HT1080 (cell line): ENCODE measurements at places on chromosomes 6 and 20.

DNA sequence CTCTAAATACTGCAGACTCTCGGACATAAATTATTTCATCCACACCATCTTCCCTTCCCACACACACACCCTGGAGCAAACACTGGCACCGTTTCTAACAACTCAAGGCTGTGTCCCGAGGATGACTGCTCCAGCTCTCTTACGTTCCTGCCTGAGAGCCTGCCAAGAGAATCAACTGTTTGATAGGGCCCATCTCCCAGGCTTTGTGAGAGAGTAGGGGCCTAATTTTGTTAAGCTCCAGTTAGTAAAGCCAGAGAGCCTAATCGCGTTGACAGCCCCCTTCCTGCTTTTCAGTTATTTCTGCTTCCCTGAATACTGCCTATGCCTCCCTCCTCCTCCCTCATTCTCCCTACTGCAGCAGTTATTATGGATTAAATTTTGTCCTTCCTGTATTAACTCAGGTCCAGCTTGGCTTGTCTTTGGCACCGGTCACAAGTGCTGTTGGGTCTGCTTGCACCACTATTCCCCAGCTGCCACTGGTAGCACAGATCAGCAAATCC lies 118.1 kb upstream of the TMEM181 start:
- DNase-seq: no peak

- no peak for DNase-seq
Measured at GRCh38 chr6:53500095-53500494, 44.8 kb downstream of the GCLC start.

GRCh38 chr6:12866422-12867029 lies 150.0 kb downstream of the PHACTR1 start:
- DNase-seq: no peak

- DNase-seq: peak; percentile 42
Measured at GRCh38 chr20:57619051-57619831, 985 bp downstream of the ZBP1 start.

DNA sequence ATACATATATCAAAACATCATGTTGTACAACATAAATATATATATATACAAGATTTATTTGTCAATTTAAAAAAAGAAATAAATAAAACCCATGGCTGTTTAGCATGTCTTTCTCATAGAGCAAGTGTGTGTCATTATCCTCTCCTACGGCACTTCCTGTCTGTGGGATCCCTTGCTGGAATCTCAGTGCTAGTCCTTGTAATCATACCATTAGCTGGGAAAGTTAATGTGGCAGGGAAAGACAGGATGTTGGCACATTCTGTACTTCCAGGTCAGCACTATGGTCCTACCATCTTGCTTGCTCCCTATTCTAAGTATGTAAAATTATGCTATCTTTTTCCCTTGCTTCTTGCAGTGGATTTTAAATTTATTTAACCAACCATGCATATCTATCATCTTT lies 9.5 kb upstream of the SLC17A3 start:
- DNase-seq: peak; percentile 46

DNA sequence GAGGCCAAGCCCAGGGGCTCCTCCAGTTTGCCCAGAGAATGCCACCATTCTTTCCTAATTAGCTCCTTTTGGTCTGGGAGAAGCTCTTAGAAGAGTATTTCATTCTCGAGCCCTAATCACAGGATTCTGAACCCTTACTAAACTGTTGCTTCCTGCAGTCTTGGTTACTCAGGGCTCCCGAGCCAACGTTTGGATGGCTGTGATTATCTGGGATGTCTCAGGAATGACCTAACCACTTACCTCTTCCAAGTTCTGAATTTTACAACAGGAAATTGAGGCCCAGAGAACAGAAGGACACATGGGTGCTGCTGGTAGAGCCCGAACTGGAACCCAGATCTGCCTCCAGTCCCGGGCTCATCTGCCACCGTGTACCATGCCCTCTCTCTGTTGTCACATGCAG lies 22.2 kb upstream of the PNPLA1 start:
- peak; percentile 15 for DNase-seq

DNA sequence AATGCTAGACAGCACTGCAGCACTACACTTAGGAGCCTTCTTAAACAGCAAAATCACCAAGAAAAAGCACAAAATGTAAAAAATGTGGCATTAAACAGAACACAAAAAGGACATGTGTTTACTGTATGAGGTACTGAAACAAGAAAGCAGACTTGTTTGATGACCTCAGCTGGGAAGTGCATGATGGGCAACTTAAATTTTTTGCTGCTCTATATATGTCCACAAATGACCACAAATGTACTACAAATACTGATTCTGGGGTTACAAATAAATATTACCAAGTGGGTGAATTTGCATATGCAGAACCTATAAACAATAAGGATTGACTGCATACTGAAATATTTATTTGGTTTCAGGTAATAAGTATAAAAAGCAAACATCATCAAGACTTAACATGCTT lies 13.1 kb downstream of the RAB23 start:
- DNase-seq: no peak

DNA sequence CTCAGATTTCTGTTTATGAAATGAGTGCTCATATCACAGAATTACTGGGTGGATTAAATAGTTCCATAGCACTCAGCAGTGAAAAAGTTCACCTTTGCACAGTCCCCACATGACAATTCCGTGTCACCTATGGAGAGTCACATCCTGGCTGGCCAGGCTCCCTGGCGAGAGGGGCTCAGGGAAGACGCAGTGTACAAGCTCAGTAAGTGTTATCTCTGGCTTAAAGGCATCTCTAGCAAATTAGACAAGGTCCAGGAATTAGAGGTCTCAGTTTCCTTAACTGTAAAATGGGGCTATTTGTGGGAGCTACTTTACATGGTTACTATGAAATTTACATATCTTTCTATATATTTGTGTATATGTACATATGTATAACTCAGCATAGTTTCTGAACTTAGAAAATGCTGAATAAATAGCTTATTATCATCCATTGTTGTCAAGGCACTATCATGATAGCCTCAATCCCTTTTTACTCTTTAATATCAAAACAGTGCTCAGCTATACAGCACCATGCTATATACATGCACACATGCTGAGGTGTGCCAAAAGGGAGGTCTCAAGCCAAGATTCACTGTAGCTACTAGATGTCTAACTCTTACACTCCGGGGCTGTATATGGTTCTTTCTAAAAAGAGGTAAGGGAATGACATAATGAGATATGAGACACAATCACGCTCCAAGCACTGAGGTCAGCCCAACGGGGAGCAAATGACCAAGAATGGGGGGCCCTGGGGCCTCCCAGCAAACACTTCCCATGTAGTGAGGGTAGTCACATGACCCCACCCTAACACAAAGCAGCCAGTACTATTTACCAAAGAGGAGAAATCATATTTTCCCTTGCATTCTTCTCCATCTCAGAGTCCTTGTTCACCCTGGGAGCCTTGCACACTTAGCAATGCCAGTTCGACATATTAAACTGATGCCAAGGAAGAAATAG lies 59.4 kb downstream of the SLC22A23 start:
- no peak for DNase-seq

DNA sequence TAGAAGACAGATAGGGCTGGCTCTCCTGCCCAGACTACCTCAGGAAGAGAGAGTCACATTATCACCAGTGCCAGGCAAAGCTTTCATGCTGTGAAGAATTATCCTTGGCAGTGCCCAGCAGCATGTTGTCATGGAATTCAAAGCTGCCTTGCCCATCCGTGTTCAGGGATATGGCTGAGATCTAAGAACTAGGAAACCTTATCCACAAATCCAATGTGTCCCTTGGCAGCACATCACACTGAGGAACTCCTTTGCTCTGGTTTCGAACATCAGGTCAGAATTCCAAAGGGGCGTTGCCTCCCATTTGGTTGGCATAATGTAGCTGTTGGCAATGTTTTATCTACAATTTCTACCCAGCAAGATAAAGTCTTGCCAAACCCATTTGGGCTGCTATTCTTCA lies 52.7 kb downstream of the ADGRF1 start:
- no peak for DNase-seq

GRCh38 chr6:35036828-35037663 lies 104.1 kb downstream of the TCP11 start:
- DNase-seq: no peak

- DNase-seq: peak; percentile 78
Measured at GRCh38 chr6:15945593-15946159, 183.2 kb upstream of the MYLIP start.

DNA sequence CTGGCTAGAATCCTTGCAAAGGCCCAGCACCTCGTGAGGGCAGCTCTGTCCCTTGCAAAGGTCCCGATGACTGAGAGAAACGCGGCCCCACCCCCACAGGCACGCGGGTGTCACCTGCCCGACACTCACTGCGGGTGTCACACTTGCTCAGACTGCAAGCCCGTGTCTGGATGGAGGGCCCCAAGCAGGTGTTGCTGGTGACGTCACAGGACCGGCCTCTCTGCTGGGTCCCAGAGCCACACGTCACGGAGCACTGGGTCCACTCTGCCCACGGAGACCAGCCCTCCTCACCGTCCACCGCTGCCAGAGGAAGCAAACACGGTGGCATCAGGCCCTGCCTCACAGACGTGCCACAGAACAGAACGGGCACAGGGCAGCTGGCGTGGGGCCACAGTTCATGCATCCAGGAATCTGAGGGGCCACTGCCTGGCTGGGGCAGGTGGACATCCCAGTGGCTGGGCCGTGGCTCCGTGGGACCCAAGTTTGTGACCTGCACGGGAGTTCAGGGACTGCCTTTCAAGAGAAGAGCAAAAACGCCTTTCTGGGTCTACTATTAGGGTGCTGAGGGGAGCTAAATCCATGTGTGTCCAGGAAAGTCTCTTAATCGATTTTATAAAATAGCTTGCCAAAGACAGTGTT lies 16.0 kb downstream of the THBS2 start:
- DNase-seq: no peak

- no peak for DNase-seq
Measured at GRCh38 chr6:121730616-121731015, 295.2 kb downstream of the GJA1 start.

- DNase-seq: no peak
Measured at GRCh38 chr6:111550195-111550594, 55.5 kb downstream of the TRAF3IP2 start.

- no peak for DNase-seq
Measured at GRCh38 chr20:41111578-41111951, 25.8 kb upstream of the PLCG1 start.

DNA sequence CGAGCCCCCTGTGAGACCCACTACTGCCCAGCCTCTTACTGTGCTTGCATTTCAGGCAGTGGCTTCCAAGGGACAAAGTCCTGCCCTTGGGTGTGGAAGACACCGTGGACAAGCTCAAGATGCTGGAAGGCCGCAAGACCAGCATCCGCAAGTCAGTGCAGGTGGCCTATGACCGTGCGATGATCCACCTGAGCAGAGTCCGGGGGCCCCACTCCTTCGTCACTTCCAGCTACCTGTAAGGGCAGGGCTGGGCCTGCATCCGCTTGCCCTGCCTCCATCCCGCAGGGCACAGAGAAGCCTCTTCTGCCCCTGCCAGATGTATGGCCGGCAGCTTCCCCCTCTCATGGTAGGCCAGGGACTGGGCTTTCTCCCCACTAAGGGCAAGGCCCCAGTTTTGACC lies 33.8 kb downstream of the BRPF3 start:
- DNase-seq: no peak

DNA sequence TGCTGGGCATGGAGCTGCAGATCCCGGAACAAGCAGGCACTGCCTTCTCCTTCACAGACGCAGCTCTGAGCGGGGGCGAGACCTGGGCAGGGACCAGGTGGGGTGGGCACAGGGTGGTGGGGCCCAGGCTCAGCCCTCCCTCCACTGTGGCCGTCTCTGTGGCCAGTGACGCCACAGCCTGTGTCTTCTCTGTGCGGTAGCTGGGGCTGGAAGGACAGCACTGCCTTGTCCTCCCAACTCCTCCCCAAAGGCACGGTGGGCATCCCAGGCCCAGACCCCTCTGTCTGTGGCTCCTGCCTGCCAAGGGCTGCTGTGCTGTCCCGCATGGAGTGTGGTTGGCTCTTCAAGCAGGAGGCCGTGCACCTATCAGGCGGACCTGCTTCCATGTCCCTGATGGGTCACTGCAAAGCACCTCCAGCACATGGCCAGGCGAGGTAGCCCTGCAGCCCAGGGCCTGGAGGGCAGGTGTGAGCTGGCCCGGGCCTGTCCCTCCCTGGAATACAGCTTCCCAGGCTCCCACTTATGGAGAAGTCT lies 14.8 kb upstream of the TNFRSF6B start:
- no peak for DNase-seq

DNA sequence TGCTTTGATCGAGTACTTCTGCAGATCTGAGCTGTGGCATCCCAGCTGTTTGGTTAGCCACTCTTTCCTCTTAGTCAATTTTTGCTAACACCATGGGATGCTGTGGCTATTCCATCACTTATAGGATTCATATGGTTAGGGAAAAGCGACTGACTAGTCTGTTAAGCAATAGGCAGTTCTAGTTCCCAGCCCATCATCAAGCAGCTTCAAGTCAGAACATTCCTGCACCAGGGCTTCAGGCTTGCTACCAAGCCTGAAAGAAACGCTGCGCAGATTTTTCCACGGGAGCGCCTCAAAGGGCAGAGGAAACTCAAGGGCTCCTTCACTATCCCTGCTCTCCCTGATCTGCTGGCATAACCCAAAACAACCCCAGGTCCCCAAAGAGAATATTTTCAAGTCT lies 159.8 kb upstream of the SUPT3H start:
- DNase-seq: no peak

DNA sequence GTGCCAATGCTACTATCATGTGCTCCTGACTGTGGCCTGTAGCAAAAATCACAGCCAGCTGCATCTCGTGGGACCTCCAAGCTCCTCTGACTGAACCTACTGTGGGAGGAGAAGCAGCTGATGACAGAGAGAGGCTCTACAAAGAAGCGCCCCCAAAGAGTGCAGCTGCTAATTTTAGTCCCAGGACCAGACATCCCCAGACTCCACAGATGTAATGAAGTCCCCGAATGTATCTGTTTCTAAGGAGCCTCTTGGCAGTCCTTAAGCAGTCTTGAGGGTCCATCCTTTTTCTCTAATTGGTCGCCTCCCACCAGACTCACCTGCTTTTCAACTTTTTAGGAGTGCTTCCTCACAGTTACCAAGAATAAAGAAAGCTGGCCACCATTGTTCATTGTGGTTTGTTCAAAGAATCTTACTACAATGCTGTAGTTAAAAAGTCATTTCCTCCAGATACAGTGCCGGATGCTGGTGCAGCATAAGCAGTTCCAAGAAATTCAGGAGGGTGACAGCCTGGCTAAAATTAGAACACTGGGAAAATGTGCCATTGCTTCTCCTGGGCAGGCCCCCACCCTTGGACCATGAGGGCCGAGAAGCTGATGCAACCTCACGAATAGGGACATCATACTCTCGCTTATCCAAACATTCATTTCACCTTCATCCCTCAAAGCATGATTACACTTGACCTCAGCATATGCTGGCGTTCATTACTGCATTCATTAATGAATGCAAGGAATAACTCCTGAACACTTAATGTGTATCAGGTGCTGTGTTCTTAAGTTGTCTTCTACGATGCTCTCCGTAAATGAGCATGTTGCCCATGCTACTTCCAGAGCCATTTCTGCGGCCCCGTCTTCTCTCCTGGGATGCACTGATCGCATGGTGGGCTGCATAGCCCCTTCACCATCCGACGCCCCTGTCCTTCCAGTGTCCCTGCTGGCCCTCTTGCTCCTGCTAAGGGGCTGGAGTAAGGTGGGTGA lies 66.4 kb downstream of the LY86 start:
- DNase-seq: peak; percentile 58

GRCh38 chr20:59026904-59027740 lies 5.0 kb downstream of the ATP5F1E start:
- no peak for DNase-seq
